Effector memory CD4-positive, alpha-beta T cell (primary cell): ENCODE measurements at places on chromosomes 7 and 10.

GRCh38 chr10:29438271-29438670 lies 149.4 kb downstream of the LYZL1 start:
- H3K4me3 ChIP-seq = no peak overlapping the region
- DNase-seq = no peak
- no peaks in the 10 kb centered on the region for H3K27me3 ChIP-seq
- H3K4me1 ChIP-seq = no peaks in the 10 kb centered on the region

DNA sequence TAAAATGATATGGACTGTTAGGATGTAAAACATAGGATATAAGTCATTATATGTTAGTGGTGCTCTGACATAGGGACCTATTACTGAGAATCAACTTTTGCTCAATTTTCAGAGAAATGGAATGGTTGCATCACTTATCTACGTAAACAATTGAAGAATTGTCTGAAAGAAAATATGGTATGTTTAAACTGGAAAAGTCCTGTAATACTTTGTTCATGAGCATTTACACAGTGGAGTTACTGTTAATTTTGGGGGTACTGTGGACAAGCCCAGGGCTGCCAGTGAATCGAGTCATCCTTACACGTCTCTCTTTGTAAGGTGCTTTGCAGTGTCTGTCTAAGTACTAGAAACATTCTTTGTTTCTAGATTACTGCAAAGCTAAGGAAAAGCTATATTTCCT lies 152.0 kb downstream of the ZNF22 start:
- no peak for DNase-seq
- no peak overlapping the region for H3K4me3 ChIP-seq
- no peaks in the 10 kb centered on the region for H3K4me1 ChIP-seq
- H3K36me3 ChIP-seq = no peaks in the 10 kb centered on the region

DNA sequence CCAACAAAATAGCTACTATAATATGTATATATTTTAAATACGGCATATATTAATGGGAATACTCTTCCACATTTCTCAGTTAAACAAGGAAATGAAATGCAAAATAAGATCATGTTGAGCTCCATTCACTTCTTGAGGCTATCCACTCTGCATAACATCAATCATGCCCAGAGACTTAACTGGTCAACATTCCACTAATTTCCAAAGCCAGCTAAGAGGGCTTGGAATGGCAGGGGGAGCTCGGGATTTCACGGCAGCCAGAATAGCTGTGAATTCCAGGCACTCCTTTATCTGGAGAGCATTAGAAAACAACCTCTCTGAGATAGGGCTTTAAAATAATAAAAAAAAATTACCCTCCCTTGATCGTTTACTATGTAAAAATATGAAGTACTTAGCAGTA lies 194.9 kb upstream of the CDCA7L start:
- no peaks in the 10 kb centered on the region for H3K4me1 ChIP-seq
- H3K27ac ChIP-seq = no peak overlapping the region
- H3K27me3 ChIP-seq = peaks cover 3% of the 10 kb centered on the region
- no peak for DNase-seq
- H3K36me3 ChIP-seq = no peaks in the 10 kb centered on the region

- H3K4me1 ChIP-seq = peaks cover 38% of the 10 kb centered on the region
- H3K36me3 ChIP-seq = no peaks in the 10 kb centered on the region
- no peak overlapping the region for H3K4me3 ChIP-seq
- no peak for DNase-seq
- H3K27me3 ChIP-seq = no peaks in the 10 kb centered on the region
- peak overlapping the region; percentile 66 for H3K27ac ChIP-seq
Measured at GRCh38 chr10:43293677-43294057, 26.8 kb upstream of the RASGEF1A start.

- H3K27me3 ChIP-seq = no peaks in the 10 kb centered on the region
- H3K4me1 ChIP-seq = no peaks in the 10 kb centered on the region
- no peak overlapping the region for H3K27ac ChIP-seq
- H3K4me3 ChIP-seq = no peak overlapping the region
Measured at GRCh38 chr7:98387544-98388226, 13.2 kb downstream of the BAIAP2L1 start.
